ENCODE measurements at places on chromosomes 6 and 20.

- no peak for DNase-seq
Measured at GRCh38 chr6:17877196-17877894, 110.1 kb downstream of the KIF13A start.

DNA sequence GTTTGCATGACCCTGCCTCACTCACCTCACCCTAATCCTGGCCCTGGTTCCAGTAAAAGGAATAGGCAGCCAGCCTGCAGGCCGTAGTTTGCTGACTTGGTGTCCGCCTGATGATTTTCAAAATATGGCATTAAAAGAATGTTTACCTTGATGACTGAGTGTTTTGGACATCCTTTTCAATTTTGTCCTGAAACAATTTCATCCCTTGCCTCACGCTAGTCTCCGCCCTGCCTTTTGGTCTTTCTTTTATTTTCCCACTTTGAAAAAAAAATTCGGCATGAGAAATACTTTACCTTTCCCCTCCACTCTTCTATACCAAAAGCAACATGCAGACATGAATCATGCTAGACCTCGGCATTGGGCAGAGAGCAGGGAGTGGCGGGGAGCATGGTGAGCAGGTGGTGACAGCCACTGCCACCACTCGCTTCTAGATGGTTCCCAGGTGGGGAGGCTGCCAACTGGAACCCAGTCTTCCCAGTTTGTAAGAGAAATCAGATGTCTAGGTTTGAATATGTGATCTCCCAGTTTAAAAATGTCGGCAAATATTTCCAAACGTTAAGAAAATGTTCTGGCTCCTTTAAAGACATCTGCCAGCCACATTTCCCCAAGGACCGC, 9.4 kb downstream of the CD40 start:
- no peak for DNase-seq

- no peak for DNase-seq
Measured at GRCh38 chr6:25370178-25371036, 91.2 kb downstream of the CARMIL1 start.

- DNase-seq, result no peak
Measured at GRCh38 chr20:49476016-49476355, 6.5 kb downstream of the KCNB1 start.

- DNase-seq, result no peak
Measured at GRCh38 chr6:53494076-53494475, 50.8 kb downstream of the GCLC start.

DNA sequence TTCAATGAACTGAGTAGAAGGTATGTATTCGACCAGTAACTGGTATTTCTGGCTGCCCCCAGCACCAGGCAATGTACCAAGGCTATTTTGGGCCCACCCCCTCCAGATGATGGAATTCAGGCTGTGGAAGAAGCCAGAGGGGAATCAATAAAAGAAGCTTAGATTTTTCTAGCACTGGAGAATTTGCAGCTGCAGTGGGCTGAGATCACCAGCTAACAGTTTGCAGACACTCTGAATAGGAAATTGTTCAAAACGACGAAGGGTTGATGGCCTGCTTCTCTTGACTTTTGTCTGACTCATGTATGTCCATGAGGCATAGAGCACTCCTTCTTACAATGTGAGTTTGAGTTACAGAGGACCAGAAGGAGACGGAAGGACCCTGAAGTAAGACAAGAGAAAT, 32.4 kb upstream of the FBXO9 start:
- no peak for DNase-seq

DNA sequence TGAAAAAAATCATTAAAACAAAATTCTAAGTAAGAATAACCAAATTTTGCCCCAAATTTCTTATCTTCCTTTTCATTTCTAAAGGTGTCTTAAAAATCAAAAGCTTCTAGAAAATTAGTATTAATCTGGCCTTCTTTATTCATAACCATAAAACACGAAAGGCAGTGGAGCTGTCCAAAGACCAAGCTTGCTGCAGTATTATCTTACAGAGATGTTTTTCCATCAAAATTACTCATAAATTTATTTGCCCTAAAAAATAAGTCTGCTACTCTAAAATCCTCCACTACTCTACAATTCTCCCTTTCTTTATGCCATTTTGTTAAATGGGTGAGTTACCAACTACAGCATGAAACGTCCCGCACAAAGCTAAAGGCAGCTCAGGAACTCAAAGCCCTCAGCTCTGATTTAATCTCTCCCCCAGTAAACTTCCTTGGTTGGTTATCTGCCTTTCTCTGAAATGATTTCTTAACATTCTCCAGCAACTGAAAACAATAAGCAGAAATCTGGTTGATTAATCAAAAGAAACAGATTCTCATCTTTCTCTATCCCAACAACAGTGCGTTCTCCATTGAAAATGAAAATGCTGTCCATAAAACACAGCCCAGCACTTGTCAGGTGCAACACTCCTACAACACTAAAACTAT, 2.1 kb downstream of the USP49 start:
- DNase-seq, result no peak

- no peak for DNase-seq
Measured at GRCh38 chr20:37898233-37899104, 4.5 kb upstream of the VSTM2L start.

- no peak for DNase-seq
Measured at GRCh38 chr6:3746119-3746691, 5.3 kb downstream of the PXDC1 start.

- no peak for DNase-seq
Measured at GRCh38 chr6:137777687-137778075, 89.4 kb upstream of the TNFAIP3 start.

DNA sequence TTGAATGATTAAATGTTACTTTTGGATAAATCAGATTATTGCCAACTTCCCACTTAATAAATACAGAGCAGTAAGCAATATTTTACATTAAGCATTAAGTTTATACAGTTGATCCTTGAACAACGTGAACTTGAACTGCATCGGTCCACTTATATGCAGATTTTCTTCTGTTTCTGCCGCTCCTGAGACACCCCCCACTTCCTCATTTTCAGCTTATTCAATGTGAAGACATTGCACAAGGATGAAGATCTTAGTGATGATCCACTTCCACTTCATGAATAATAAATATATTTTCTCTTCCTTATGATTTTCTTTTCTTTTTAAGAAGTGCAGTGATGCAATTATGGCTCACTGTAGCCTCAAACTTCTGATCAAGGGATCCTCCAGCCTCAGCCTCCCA, 167.2 kb downstream of the LINC00237 start:
- no peak for DNase-seq

DNA sequence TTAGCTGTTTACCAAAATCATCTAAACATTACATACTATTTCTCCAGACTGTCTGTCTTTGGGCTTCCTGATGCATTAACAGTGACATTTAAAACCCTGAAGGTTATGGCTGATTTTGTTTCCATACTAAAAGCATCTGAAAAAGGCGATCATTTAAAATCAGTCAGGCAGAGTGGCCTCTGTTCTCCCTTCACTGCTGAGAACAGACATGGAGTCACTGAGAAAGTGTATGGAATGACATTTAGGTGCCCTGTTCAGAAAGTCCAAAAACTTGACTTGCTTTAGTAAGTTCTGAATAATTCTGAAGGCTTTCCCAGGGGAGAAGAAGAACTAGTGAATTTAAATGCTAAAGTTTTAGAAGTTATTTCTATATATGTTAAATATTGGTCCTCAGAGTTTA, 83.0 kb downstream of the MAP7 start:
- DNase-seq, result no peak
